ENCODE measurements at places on chromosomes 12 and 14. TPM values are rescaled to one million over a fixed set of nuclear protein-coding genes. Genes with fewer than 3 reads are reported as not detected.

- H3K27ac ChIP-seq = peak overlapping the region; percentile 94
- DNase-seq = no peak
- H3K27me3 ChIP-seq = no peaks in the 10 kb centered on the region
- H3K4me3 ChIP-seq = peak overlapping the region; percentile 59
Observed at GRCh38 chr12:64456119-64456518, 4.2 kb downstream of the TBK1 start.

- H3K27ac ChIP-seq = no peak overlapping the region
- H3K36me3 ChIP-seq = peaks cover 11% of the 10 kb centered on the region
- no peak overlapping the region for H3K4me3 ChIP-seq
- no peaks in the 10 kb centered on the region for H3K4me1 ChIP-seq
- H3K27me3 ChIP-seq = no peaks in the 10 kb centered on the region
Observed at GRCh38 chr14:42550310-42550709, 943.6 kb downstream of the LRFN5 start.

DNA sequence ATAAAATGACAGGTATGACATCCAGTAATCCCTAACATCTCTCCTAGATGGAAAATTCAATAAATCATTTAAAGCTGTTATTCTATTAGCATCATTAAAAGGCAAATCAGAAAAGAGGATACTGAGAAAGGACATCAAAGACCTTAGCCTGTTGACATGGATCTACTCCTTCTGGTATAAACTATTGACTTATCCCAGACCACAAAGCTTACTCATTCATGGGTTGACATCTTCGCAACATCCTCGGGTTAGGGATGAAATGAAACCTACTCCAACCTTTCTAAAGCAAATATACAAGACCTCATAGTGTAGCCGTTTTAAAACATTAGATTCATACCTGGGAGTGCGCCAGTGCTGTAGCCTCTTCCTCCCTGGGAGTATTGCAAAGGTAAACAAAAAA lies 191.5 kb upstream of the BTG1 start:
- no peaks in the 10 kb centered on the region for H3K36me3 ChIP-seq
- no peak for DNase-seq
- H3K27ac ChIP-seq = no peak overlapping the region
- peaks cover 23% of the 10 kb centered on the region for H3K4me1 ChIP-seq
- no peak overlapping the region for H3K4me3 ChIP-seq

RIPK3 gene
- total RNA-seq = 15.5 TPM

GRCh38 chr12:25734529-25735180 lies 181.6 kb upstream of the LMNTD1 start:
- DNase-seq = no peak
- H3K27ac ChIP-seq = no peak overlapping the region
- no peaks in the 10 kb centered on the region for H3K4me1 ChIP-seq
- no peaks in the 10 kb centered on the region for H3K36me3 ChIP-seq
- H3K4me3 ChIP-seq = no peak overlapping the region

DNA sequence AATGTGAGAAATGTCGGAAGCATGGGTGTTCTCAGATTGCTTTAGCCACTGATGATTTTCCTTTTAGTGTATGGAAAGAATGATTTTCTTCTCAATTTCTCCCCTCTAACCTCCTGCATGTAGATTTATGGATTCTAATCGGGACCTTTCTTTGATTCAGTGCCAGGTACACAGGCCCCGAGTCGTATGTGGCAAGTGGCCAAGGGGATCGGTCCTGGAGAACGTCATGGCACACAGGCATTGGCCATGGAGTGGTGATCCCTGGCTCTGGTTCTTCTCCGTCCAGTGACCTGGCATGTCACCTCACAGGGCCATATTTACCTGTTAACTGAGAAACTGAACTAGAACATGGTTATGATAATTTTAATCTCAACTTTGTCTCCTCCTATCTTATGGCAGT lies 58.1 kb downstream of the ETV6 start:
- DNase-seq = no peak
- no peak overlapping the region for H3K27ac ChIP-seq
- H3K4me1 ChIP-seq = peaks cover 27% of the 10 kb centered on the region
- H3K4me3 ChIP-seq = no peak overlapping the region
- no peaks in the 10 kb centered on the region for H3K27me3 ChIP-seq
- H3K36me3 ChIP-seq = no peaks in the 10 kb centered on the region

NOS1 gene
- not detected for total RNA-seq

KRT85 gene
- not detected for total RNA-seq

- H3K4me3 ChIP-seq = no peak overlapping the region
- DNase-seq = no peak
- no peaks in the 10 kb centered on the region for H3K4me1 ChIP-seq
- H3K36me3 ChIP-seq = no peaks in the 10 kb centered on the region
- H3K27ac ChIP-seq = no peak overlapping the region
Observed at GRCh38 chr14:81330619-81331122, 69.5 kb downstream of the STON2 start.

DNA sequence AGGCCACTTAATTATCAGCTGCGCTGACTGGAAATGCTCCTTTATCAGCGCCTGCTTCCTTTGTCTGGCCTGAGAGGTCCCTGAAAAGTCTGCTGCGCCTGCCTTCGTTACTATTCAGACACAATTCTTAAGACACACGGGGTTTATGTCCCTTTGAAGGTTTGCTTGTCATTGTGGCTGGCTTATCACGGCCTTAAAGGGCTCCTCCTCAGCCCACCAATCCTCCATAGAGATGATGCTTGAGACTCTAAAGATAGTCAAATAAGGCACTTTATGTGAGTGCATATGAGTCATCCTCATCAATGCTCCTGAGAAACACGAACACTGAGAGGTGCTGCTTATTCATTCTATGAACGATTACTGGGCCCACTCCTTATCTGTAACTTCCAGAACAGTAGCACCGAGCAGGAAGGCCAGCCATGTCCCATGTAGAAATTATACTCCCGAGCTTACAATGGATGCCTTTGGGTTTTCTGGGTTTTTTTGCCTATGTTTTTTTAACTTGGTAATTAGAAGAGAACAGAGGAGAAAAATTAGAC lies 1268.2 kb upstream of the TMEM132C start:
- no peak overlapping the region for H3K27ac ChIP-seq
- no peaks in the 10 kb centered on the region for H3K4me1 ChIP-seq
- no peaks in the 10 kb centered on the region for H3K36me3 ChIP-seq
- no peaks in the 10 kb centered on the region for H3K27me3 ChIP-seq
- DNase-seq = no peak

DNA sequence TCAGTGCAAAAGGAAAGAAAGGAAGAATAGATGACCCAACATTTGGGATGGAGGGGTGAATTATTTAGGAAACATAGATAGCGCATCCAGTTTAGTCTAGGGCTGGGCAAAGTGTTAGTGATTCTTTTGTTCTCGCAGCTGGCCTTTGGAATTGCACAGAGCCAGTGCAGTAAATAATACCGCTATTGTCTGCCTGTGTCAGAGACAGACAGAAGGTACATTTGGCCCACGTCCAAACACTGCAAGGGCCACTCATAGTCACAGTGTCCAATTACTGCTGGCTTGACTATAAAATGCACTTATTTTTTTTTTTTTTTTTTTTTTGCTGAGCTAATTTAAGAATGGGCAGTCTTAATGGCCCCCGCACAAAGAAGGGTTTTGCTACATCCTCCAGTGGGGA lies 638.6 kb downstream of the BCL11B start:
- H3K36me3 ChIP-seq = no peaks in the 10 kb centered on the region
- peaks cover 14% of the 10 kb centered on the region for H3K27me3 ChIP-seq
- no peak overlapping the region for H3K27ac ChIP-seq
- no peak overlapping the region for H3K4me3 ChIP-seq

DNA sequence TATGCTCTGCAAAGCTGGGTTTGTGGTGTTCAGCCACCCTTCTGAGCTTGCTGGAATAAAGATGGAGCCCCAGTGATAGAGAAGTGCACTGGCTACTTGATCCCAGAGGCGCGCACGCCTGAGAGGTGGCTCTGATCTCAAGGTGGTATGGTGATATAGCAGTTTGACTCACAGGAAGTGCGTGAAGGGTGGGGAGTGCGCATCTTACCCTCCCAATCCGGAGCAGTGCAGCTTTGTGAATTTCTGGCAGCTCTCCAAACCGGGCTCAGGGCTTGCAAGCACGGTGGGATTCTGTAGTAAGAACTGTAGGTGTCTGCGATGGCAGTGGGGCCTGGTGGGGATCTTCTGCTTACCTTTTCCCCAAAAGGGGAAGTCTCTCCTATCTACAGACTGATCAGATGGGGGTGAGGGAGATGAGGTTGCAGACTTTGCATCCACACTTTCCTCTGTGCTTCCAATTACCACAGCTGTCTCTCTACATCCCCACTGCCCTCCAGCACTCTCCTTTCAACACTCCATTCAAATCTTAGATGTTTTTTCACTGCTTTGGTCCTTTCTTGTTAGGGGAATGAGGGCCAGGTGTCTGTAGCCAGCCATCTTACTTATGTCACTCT lies 197.4 kb upstream of the SLC38A2 start:
- H3K4me1 ChIP-seq = no peaks in the 10 kb centered on the region
- H3K27ac ChIP-seq = no peak overlapping the region
- H3K36me3 ChIP-seq = peaks cover 38% of the 10 kb centered on the region
- no peak for DNase-seq
- H3K27me3 ChIP-seq = no peaks in the 10 kb centered on the region
- H3K4me3 ChIP-seq = no peak overlapping the region

- H3K27ac ChIP-seq = no peak overlapping the region
- H3K4me1 ChIP-seq = peaks cover 18% of the 10 kb centered on the region
Observed at GRCh38 chr14:76771437-76771980, 10.2 kb downstream of the VASH1 start.

DNA sequence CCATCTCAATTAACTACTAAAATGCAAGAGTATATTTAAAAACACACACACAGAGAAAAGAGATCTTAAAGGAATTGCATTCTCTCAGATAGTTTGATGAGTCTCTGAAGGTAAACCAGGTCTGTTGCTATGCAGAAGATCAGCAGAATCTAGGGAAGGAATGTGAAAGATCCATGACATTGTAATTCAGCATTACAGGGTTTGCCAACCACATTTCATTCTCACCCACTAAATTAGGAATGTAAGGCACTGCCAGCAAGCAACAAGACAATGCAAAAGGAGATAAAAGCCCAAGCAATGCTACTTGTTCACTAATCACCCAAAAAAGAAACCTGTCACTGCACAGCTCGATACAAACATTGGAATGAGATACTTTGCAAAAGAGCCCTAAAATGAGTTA lies 106.3 kb downstream of the LRIG3 start:
- no peak for DNase-seq
- no peak overlapping the region for H3K4me3 ChIP-seq
- H3K27ac ChIP-seq = no peak overlapping the region

MANSC4 gene
- total RNA-seq = not detected

KRT2 gene
- total RNA-seq = not detected

GRCh38 chr14:102504328-102504999 lies 5.1 kb downstream of the ANKRD9 start:
- H3K27me3 ChIP-seq = no peaks in the 10 kb centered on the region
- no peak overlapping the region for H3K27ac ChIP-seq
- H3K4me3 ChIP-seq = no peak overlapping the region
- no peak for DNase-seq

- no peaks in the 10 kb centered on the region for H3K27me3 ChIP-seq
- no peak overlapping the region for H3K27ac ChIP-seq
- no peak overlapping the region for H3K4me3 ChIP-seq
Observed at GRCh38 chr12:21823581-21823980, 49.1 kb upstream of the KCNJ8 start.

GRCh38 chr14:103735815-103736545 lies 20.4 kb downstream of the ZFYVE21 start:
- H3K27me3 ChIP-seq = no peaks in the 10 kb centered on the region
- no peak overlapping the region for H3K4me3 ChIP-seq
- H3K4me1 ChIP-seq = no peaks in the 10 kb centered on the region
- H3K27ac ChIP-seq = no peak overlapping the region
- no peak for DNase-seq

DNA sequence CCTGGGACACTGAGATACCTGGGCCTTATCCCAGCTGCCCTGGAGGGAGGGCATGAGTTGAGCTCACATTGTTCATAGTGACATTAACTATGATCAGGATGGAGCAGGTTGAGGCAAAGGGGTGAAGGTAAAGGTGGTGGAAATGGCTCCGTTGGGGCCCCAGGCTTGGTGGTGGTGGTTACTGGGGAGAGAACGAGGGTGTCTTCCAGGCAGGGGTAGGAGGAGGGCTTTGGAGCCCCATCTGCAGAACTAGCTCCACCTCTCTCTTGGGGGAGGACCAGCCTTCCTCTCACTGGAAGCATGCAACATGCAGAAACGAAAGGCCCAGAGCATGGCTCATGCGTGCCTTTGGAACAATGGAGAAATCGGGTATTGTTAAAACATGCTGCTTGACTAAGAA lies 217.0 kb downstream of the SLC41A2 start:
- no peak for DNase-seq
- H3K4me1 ChIP-seq = peaks cover 84% of the 10 kb centered on the region
- peak overlapping the region; percentile 95 for H3K27ac ChIP-seq
- H3K36me3 ChIP-seq = no peaks in the 10 kb centered on the region

CABP1 gene
- total RNA-seq = 0.24 TPM

- no peaks in the 10 kb centered on the region for H3K4me1 ChIP-seq
- no peak overlapping the region for H3K27ac ChIP-seq
- no peak for DNase-seq
- H3K36me3 ChIP-seq = no peaks in the 10 kb centered on the region
- no peaks in the 10 kb centered on the region for H3K27me3 ChIP-seq
Observed at GRCh38 chr12:4943067-4943937, 33.6 kb downstream of the KCNA1 start.

NEMF gene
- total RNA-seq = 95.2 TPM

DNA sequence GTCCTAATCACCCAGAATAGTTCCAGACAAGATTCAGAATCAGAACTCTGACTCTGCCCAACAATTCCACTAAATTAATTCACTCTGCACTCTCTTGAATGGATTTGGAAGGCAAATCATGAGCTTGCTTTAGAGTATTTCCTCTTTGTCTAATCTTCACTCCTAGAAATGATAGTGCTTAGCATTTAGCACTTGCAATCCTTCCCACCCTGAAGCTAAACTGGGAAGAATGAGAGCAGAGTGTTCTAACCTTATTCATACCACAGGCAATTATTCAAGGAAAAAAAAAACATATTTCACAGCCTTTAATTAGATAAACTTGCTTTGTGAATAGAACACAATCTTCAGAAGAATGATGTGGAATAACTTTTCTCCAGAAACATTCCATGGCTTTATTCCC lies 264.6 kb downstream of the PAWR start:
- DNase-seq = no peak
- H3K36me3 ChIP-seq = no peaks in the 10 kb centered on the region
- H3K27me3 ChIP-seq = no peaks in the 10 kb centered on the region
- H3K4me1 ChIP-seq = no peaks in the 10 kb centered on the region
- H3K27ac ChIP-seq = no peak overlapping the region

DNA sequence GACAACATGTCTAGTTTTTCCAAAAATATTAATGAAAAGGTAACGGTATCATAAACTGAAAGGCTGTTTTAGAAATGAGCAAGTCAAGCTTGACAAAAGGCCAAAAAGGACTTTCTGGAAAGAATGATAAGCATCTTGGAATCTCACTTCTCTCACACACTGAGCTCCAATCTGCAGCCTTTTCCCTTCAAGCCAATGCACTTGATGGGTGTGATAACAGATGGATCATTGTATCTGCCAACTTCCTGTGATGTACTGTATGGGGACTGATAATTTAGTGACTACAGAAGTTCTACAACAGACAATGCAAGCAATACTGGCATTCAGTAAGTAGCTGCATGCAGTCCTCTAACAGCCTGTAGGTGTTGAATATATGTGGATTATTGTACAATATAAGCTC lies 147.1 kb downstream of the MED13L start:
- no peak for DNase-seq
- H3K4me3 ChIP-seq = peak overlapping the region; percentile 33
- no peaks in the 10 kb centered on the region for H3K27me3 ChIP-seq
- no peaks in the 10 kb centered on the region for H3K36me3 ChIP-seq
- H3K4me1 ChIP-seq = peaks cover 57% of the 10 kb centered on the region

KRT6C gene
- total RNA-seq = not detected

- no peak for DNase-seq
- H3K27ac ChIP-seq = peak overlapping the region; percentile 54
- H3K4me1 ChIP-seq = peaks cover 38% of the 10 kb centered on the region
- H3K36me3 ChIP-seq = peaks cover 25% of the 10 kb centered on the region
- no peaks in the 10 kb centered on the region for H3K27me3 ChIP-seq
Observed at GRCh38 chr14:71597287-71597920, 334.8 kb upstream of the RGS6 start.
